Heart left ventricle (tissue), 16 donors: ENCODE measurements at places on chromosomes 12 and 14.

GRCh38 chr12:101838628-101839323, 8.0 kb upstream of the GNPTAB start:
- no peak overlapping the region for H3K4me3 ChIP-seq
- H3K27ac ChIP-seq = no peak overlapping the region
- DNase-seq = no peak
- H3K4me1 ChIP-seq = no peaks in the 10 kb centered on the region
- H3K27me3 ChIP-seq = no peaks in the 10 kb centered on the region

GRCh38 chr12:126949558-126949957, 1317.4 kb upstream of the TMEM132C start:
- no peaks in the 10 kb centered on the region for H3K36me3 ChIP-seq
- H3K27ac ChIP-seq = no peak overlapping the region
- no peaks in the 10 kb centered on the region for H3K27me3 ChIP-seq
- DNase-seq = no peak

DNA sequence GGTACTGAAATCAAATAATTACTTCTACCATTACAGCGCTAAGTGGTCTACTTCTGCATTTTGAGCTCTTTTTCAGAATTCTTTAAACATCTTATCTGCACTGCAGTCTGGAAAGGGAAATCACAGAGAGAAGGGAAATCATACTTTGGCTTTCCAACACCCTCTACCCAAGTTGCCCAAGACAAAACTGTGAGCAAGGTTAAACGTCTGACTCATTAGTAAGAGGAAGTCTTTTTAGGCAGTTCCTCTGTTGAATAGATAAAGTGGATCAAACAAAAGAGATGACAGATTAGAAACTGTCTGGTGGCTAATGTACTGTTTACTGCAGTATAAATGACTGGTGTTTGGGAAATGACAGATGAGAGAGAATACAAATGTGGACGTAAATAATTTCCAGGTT, 858.1 kb downstream of the NRXN3 start:
- no peaks in the 10 kb centered on the region for H3K4me1 ChIP-seq
- H3K4me3 ChIP-seq = no peak overlapping the region
- no peak for DNase-seq
- no peaks in the 10 kb centered on the region for H3K36me3 ChIP-seq
- H3K27me3 ChIP-seq = no peaks in the 10 kb centered on the region

GRCh38 chr14:30125322-30125979, 197.8 kb upstream of the PRKD1 start:
- DNase-seq = no peak
- no peaks in the 10 kb centered on the region for H3K4me1 ChIP-seq
- H3K4me3 ChIP-seq = no peak overlapping the region
- no peaks in the 10 kb centered on the region for H3K27me3 ChIP-seq

DNA sequence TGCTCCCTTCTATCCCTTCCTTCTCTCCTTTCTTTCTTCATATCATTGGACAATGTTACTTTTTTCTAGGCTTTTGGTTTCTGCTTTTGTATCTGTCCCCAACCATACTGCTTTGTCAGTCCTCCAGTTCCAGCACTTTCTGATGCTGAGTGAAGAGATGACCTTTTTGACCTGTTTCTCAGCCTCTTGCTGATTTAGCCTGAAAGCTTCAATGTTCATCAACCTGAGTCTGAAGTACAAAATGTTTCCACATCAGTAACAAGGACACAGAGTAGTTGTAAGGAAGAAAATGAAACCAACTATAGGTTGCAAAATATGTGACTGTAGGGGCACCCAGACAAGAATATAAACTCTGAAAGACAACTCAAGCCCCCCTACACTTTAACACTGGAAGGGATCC, 25.2 kb upstream of the AKAP6 start:
- H3K4me1 ChIP-seq = peaks cover 5% of the 10 kb centered on the region

GRCh38 chr12:7114008-7114407, 5.0 kb upstream of the C1RL start:
- H3K27me3 ChIP-seq = no peaks in the 10 kb centered on the region
- no peak for DNase-seq
- H3K4me3 ChIP-seq = no peak overlapping the region
- H3K27ac ChIP-seq = no peak overlapping the region
- peaks cover 16% of the 10 kb centered on the region for H3K4me1 ChIP-seq

DNA sequence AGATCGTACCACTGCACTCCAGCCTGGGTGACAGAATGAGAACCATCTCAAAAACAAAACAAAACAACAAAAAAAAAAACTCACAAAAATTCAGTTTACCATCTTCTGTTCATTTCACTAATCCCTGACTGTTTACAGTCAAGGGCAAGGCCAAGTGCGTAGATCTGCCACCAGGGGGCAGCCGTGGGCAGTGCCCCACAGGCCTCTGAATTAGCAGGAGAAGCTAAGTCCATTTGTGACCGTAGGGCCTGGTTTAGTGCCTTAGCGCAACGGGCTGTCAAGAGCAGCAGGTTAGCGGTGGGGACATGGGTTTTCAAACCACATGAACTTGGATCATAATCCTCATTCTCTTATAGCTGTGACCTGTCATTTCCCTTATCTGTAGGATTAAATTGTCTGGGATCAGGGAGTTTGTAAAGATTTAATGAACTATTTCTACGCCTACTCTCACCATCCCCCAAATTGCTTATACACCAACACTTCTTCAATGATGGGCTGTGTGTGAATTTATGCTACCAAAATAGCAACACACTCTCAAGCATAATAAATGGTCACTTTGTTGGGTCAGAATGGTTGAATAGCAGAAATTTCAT, 49.0 kb downstream of the KCTD10 start:
- H3K27me3 ChIP-seq = peaks cover 4% of the 10 kb centered on the region
- peak; percentile 80 for DNase-seq
- H3K27ac ChIP-seq = no peak overlapping the region
- no peaks in the 10 kb centered on the region for H3K36me3 ChIP-seq
- H3K4me1 ChIP-seq = no peaks in the 10 kb centered on the region

GRCh38 chr12:130117701-130118100, 44.6 kb upstream of the FZD10 start:
- no peaks in the 10 kb centered on the region for H3K27me3 ChIP-seq
- no peaks in the 10 kb centered on the region for H3K36me3 ChIP-seq
- H3K4me3 ChIP-seq = no peak overlapping the region
- H3K4me1 ChIP-seq = no peaks in the 10 kb centered on the region

DNA sequence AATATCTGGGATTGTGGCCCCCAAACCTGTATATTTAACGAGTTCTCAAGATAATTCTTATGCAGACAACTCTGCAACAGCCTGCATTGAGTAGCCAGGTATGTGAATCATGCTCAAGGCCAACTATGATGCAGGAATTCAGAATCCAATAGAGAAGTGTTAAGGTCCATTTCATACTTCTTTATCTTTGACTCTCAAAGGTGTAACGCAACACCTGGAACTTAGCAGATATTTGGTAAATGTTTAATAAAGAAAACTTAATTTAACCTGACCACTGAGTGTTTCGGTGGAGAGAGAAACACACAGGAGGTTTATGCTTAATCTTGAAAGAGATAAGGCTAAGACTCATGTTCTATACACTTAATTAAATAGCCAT, 156.5 kb upstream of the PLEKHG7 start:
- no peaks in the 10 kb centered on the region for H3K27me3 ChIP-seq
- H3K4me1 ChIP-seq = peaks cover 9% of the 10 kb centered on the region
- no peak for DNase-seq
- no peak overlapping the region for H3K27ac ChIP-seq

GRCh38 chr12:58880639-58881038, 39.7 kb downstream of the LRIG3 start:
- H3K36me3 ChIP-seq = peaks cover 100% of the 10 kb centered on the region
- DNase-seq = no peak
- H3K4me3 ChIP-seq = no peak overlapping the region
- no peaks in the 10 kb centered on the region for H3K4me1 ChIP-seq
- no peak overlapping the region for H3K27ac ChIP-seq
- H3K27me3 ChIP-seq = no peaks in the 10 kb centered on the region

DNA sequence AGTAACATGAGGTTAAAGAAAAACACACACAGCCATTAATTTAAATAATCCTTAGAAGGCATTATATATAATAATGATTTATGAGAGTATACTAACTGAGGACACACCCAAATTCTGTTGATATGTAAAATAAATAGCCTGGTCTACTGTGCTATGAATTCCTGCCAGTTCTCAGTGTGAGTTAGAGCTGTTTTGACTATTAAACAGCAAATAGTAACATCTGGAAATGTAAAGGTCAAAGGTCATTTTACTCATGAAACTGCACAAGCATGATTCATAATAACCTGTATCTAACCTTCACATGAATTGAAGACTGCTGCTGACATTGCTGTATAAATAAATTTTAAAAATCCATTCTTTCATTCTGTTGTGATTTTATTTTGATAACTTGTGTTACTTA, 966.7 kb downstream of the SLC6A15 start:
- no peaks in the 10 kb centered on the region for H3K27me3 ChIP-seq
- H3K4me3 ChIP-seq = no peak overlapping the region
- H3K4me1 ChIP-seq = no peaks in the 10 kb centered on the region
- H3K36me3 ChIP-seq = no peaks in the 10 kb centered on the region
- DNase-seq = no peak
- H3K27ac ChIP-seq = no peak overlapping the region

DNA sequence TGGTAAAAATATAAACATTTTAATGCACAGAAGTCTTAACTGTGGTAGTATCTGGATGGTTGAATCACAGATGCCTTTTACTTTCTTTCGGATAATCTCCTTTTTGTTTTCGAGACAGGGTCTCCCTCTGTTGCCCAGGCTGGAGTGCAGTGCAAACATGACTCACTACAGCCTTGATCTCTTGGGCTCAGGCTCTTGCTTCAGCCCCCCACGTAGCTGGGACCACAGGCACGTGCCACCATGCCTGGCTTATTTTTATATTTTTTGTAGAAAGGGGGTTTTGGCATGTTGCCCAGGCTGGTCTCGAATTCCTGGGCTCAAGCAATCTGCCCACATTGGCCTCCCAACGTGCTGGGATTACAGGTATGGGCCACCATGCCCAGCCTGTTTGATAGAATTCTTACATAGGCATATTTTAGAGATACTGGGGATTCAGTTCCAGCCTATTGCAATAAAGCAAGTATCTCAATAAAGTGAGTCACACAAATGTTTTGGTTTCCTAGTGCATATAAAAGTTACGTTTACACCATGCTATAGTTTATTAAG, 99.2 kb downstream of the SNAPC1 start:
- no peaks in the 10 kb centered on the region for H3K36me3 ChIP-seq
- H3K4me3 ChIP-seq = no peak overlapping the region
- no peak overlapping the region for H3K27ac ChIP-seq
- DNase-seq = no peak

DNA sequence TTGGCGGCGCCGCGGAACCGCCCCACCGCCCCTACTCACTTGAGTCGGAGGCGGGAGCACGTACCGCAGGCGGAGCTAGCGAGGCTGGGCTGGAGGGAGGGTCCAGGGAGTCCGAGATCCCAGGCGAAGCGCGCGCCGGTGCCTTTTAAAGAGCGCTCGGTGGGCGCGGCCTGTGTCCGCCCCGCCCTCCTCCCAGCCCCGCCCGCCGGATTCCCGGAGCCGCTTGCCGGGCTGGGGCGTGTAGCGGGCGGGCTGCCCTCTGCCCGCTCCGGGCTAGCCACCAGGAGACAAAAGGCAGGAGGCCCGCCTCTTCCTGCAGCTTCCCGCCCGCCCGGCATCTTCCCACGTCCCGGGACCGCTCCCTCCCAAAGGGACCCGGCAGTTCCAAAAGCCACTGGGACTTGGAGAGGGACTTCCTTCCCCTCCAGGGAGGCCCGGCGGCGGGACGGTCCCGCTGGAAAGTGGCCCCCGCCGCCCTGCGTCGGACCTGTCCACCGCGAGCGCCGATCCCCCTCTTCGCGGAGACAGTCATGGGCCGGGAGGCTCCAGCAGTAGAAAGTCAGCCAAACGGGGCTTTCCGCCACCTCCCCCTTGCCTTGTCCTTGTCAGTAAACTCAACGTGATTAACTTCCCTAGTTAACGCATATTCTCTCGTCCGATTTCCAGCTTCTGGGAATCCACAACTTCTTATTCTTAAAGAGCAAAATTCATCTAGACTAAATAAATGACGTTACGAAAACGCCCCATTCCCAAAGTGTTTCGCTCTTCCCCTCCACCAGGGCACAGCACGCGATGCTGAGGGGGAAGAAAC, at the start of gene CSRP2:
Gene CSRP2 (minus strand): TSS at position 121 of the 811 bp plus-strand sequence. CDS start 12,759 bp downstream, outside the sequence.
- H3K36me3 ChIP-seq = no peaks in the 10 kb centered on the region
- H3K27ac ChIP-seq = peak within 1 kb of the TSS; percentile 90
- DNase-seq = peak; percentile 93

DNA sequence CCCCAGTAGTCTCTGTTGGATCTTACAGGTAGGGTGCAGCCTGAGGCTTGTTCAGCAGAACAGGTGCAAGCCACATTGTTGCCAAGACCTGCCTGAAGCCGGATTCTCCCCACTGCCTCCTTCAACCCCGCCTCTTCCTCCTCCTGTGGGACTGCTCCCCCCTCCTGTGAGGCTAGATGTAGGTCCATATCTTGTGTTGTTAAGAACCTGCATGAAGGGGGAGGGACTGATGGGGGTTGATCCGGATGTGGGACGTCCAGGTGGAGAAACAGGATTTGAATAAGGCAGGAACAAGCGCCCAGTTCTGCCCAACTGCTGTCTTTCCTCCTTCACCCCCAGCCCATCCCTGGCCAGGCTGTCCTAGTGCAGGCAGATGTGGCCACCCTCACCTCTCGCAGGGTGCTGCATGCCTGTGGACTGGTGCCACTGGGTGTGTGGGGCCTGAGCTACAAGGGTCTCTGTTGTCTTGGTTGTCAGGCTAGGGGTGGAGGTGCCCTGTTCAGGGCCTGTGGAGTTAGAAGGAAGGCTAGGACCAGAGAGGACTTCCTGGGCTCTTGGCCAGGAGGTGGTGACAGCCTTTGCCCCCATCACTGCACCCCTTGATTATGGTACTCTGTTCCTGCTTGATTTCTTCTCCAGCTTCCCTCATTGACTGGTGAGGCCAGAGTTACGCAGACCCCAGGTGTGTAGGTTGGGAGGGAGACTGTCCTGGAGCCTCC, 1.4 kb downstream of the NR4A1 start:
- DNase-seq = peak; percentile 43
- H3K27ac ChIP-seq = peak overlapping the region; percentile 99
- H3K4me3 ChIP-seq = peak overlapping the region; percentile 66
- peaks cover 37% of the 10 kb centered on the region for H3K36me3 ChIP-seq
- H3K27me3 ChIP-seq = no peaks in the 10 kb centered on the region
- peaks cover 23% of the 10 kb centered on the region for H3K4me1 ChIP-seq

- H3K36me3 ChIP-seq = no peaks in the 10 kb centered on the region
- peaks cover 4% of the 10 kb centered on the region for H3K4me1 ChIP-seq
- H3K4me3 ChIP-seq = no peak overlapping the region
- no peak for DNase-seq
Observed at GRCh38 chr12:28869197-28869596, 279.9 kb upstream of the FAR2 start.

- H3K4me3 ChIP-seq = no peak overlapping the region
- H3K27me3 ChIP-seq = no peaks in the 10 kb centered on the region
- no peak overlapping the region for H3K27ac ChIP-seq
- no peak for DNase-seq
- no peaks in the 10 kb centered on the region for H3K4me1 ChIP-seq
Observed at GRCh38 chr12:104567832-104568486, 111.2 kb downstream of the CHST11 start.

GRCh38 chr14:90546767-90547166, 149.9 kb downstream of the CALM1 start:
- peak overlapping the region; percentile 89 for H3K27ac ChIP-seq
- H3K4me3 ChIP-seq = no peak overlapping the region
- H3K4me1 ChIP-seq = peaks cover 19% of the 10 kb centered on the region
- H3K27me3 ChIP-seq = no peaks in the 10 kb centered on the region
